Lung (tissue), 17 donors: ENCODE measurements at places on chromosomes 2 and 18.

DNA sequence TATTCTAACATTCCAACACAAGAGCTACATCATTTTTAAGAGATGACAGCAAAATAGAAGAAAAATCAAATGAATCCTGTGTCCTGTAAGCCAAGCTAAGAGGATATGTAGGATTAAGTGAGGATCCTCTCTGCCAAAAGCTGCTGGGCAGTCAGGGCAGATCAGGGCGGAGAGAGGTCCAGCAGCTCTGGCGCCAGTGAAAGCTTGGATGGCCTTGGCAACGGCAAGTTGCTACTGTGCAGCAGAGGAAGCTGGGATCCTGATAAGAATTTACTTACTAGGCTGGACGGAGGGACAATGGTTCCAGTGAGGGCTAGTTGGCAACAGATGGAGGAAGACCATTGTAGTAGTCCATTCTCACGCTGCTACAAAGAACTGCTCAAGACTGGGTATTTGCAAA, 391.5 kb downstream of the XIRP2 start:
- DNase-seq: no peak

DNA sequence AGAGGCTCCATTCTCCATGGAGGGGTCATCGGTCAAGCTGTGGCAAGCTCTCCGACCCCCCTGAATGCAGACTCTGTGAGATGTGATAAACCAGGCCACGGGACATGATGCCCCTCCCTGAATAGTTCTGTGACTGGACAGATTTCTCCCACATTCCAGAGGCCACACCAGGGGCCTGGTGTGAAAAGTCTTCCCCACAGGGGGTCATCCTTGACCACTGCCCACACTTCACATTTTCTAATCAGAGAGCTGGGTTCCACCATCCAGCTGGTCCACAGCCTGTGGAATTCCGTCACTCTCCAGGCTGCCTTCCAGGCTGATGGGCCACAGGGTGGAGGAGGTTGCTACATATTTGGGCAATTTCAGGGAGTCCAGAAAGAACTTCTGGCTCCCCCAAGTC, 51.3 kb upstream of the CYRIA start:
- DNase-seq: no peak

- DNase-seq: peak; percentile 54
These were observed 161.7 kb upstream of the LMAN1 start for GRCh38 chr18:59520562-59521355.

DNA sequence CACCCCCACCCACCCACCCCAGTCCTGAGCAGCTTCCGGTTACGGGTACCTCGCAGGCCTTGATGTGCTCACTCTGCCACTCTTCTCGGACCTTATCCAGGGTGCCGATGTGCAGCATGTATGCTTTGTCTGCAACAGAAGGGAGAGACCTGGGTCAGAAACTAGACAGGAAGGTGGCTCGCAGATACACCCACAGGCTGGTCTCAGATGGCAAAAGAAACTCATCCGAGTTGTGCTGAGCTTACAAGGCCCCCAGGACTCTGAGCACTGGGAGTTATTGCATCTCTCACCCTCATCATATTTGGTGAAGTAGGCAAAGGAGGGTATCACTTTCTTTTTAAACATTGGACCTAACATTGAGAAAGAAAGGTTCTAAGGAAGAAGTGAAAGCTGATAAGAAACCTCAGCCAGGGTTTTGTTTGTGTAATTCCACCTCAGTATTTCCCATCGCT, 30.6 kb upstream of the EPG5 start:
- no peak for DNase-seq

DNA sequence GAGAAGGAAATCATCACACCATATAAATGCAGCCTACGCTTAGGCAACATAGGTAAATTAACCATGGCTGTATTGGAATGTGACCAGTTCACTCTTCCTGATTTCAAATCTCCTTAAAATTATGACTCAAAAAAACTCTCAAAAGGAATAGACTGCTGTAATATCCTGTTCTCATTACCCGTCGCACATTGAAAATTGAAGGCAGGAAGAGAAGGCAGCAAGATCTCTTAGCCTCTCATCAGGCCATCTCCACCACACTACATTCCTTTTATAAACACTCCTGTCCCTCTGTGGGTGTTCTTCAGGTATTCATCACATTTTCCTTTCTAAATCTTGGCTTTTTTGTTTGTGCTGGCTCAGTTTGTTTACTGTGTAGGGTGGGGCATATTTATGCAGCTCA, 83.2 kb downstream of the PPP1R1C start:
- peak; percentile 44 for DNase-seq

- no peak for DNase-seq
These were observed 15.6 kb upstream of the INO80C start for GRCh38 chr18:35513181-35513936.

- peak; percentile 74 for DNase-seq
These were observed 1.6 kb downstream of the SPRED2 start for GRCh38 chr2:65430603-65431420.

DNA sequence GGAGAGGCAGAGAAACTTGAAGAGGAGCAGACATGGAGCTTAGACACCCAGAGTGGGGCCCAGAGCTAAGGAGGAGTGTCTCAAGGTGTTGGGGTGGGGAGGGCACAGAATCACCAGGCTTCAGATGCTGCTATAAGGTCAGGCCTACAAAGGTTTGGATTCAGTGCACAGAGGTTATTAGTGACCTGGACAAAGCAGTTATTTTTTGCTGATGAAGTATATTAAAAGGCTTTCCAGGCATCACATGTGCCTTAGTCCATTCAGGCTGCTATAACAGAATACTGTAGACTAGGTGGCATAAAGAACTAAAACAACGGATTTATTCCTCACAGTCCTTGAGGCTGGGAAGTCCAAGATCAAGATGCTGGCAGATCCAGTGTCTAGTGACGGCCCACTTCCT, 145.6 kb upstream of the ALPP start:
- DNase-seq: no peak

GRCh38 chr2:240952496-240953246, 45.7 kb upstream of the SNED1 start:
- no peak for DNase-seq

DNA sequence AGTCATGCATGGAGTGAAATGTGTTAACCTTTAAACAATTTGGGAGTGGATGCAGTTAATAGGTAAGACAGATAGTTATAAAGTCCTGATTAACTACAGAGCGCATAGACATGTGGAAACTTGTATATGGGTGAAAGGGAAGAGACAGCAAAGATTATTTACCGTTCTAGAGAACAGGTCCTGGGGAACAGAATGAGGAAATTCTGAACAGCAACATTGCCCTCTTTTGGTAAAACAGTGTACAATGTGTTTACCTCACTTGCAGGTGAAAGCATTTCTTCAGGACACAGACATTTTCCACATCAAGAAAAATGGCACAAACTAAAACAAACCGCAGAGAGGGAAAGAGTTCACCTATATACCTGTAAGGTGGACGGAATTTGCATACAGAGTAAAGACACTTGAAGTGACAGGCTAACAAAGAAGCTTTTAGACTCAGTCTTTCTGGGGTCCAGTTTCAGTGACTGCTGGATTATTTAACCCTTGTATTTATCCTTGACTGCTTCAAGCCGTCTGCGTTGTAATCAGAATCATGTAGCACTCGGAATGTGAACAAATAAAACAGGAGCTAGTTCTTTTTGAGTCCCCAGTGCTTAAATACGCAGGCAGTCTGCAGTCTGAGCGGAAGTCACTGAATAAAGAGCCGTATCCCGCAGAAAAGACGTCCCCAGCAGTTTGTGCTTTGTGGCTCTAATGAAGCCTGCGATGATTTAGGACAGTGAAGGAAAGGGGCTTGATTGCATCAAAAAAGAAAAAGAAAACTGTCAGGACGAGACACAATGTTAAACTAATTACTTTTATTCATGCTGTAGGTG, 364.8 kb upstream of the GALNT5 start:
- DNase-seq: peak; percentile 83

- peak; percentile 55 for DNase-seq
These were observed 66.5 kb downstream of the DTNB start for GRCh38 chr2:25606892-25607291.

DNA sequence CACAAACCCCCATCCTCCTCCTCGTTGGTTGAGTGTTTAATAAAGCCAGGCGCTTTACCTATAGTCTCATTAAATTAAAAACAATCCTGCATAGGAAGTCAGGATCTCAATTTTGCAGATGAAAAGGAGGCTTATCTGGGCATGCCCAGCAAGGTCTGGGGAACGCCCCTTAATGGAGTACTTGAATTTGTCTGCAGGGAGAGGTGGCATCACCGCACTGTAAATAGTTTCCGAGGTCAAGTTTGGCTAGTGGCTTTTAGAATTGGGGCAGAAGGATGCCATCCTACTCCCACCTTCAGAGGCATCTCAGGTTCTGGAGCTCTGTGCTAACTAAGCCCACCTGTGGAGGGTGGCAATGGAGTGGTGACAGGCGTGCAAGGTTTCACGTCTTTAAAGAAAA, 149.2 kb downstream of the TGIF1 start:
- DNase-seq: no peak

- DNase-seq: no peak
These were observed 29.9 kb downstream of the TTC32 start for GRCh38 chr2:19871836-19872235.

- DNase-seq: no peak
These were observed 104.9 kb downstream of the MYO3B start for GRCh38 chr2:170282851-170283250.

GRCh38 chr2:18987592-18988073, 370.8 kb downstream of the OSR1 start:
- DNase-seq: peak; percentile 93

GRCh38 chr2:148483665-148484064, 160.9 kb upstream of the EPC2 start:
- DNase-seq: peak; percentile 15

DNA sequence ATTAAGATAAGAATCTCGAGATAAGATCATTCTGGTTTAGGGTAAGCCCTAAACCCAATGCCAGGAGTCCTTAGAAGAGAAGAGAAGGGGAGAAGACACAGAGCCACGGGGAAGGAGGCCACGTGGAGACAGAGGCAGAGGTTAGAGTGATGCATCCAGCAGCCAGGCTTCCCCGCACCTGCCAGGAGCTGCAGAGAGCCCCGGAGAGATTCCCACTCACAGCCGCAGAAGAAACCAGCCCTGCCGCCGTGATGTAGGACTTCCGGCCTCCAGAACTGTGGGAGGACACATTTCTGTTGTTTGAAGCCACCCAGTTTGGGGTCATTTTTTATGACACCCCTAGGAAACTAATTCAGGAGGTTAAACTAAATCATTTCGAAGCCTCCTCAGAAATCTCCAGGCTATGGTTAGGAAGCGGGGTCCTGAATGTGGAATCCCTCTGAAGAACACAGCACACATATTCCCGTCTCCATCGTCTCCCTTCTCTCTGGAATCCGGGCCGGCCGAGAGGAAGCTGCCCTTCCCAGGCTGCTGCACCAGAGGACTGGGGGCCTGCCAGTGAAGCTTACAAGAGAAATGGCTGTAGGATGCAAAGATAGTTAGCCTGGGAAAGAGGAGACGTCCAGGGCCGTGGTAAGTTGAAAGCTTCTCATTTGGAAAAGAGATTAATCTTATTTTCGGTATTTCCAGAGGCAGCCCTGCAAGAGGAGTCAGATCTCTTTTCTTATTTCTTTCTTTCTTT, 156.6 kb downstream of the TWIST2 start:
- no peak for DNase-seq

GRCh38 chr2:6864923-6865345, 773 bp downstream of the CMPK2 start:
- DNase-seq: no peak

GRCh38 chr2:85844486-85844885, 44.3 kb downstream of the ST3GAL5 start:
- DNase-seq: no peak
